ENCODE measurements at places on chromosomes 7 and 10.

DNA sequence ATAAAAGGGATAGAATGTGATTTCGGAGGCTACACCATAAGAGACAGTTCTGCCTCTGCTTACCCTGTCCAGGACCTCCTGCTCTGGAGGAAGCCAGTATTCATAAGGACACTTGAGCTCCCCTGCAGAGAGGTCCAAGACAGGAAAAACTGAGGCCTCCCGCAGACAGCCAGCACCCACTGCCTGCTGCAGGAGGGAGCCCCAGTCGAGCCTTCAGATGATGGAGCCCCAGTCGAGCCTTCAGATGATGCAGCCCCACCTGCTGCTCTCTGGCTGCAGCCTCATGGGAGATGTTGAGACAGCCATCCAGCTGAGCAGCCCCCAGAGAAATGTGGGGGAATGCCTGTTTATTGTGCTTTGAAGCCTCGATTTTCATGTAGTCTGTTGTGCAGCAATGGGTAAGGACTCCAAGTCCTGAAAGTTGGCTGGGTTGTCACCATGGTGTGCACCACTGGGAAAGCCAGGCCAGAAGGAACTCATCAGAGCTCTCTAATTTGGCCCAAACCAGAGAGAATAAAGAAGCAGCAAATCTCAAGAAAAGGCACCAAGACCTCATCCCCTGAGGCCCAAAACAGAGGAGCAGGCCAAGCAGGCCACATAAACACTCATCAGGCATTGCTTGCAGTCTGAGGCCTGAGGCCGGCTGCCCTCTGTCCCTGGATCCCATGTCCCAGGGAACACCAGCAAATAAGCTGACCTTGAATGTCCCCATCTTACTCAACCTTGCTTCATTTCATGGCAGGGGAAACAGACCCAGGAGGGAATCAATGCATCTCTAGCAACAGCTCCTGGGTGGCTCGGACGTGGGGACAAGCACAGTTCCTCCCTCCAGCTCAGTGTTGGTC is 30.9 kb downstream of the CALML5 start:
- no peak for DNase-seq

GRCh38 chr10:126097558-126098225 is 201.3 kb downstream of the FANK1 start:
- DNase-seq, result no peak

DNA sequence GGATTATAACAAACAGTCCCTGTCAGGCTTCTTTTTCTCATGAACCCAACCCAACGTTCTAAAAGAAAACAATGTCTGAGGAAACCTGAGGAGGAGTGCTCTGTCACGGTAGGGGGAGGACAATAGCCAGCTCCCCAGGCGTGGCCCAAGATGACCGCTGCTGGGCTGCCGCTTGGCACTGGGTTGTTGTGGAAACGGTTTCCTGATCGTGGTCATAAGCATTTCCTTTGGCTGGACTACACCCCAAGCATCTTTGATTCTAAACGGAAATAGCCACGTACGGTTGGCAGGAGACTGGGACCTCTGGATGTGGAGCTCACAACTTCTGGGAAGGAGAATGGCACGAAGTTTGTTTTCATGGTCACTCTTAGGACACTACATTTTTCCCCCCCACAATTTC is 30.4 kb upstream of the DMBT1 start:
- DNase-seq, result no peak

DNA sequence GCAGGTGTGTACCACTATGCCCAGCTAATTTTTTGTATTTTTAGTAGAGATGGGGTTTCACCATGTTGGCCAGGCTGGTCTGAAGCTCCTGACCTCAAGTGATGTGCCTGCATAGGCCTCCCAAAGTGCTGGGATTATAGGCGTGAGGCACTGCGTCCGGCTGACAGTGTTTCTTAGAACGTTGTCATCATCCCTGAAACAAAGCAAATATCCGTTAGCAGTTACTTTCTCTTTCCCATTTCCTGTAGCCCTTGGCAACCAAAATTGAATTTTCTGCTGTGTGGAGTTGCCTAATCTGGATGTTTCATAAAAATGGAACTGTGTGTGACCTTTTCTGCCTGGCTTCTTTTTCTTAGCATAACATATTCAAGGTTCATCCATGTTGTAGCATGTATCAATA is 22.4 kb downstream of the ZNF33A start:
- DNase-seq, result no peak

DNA sequence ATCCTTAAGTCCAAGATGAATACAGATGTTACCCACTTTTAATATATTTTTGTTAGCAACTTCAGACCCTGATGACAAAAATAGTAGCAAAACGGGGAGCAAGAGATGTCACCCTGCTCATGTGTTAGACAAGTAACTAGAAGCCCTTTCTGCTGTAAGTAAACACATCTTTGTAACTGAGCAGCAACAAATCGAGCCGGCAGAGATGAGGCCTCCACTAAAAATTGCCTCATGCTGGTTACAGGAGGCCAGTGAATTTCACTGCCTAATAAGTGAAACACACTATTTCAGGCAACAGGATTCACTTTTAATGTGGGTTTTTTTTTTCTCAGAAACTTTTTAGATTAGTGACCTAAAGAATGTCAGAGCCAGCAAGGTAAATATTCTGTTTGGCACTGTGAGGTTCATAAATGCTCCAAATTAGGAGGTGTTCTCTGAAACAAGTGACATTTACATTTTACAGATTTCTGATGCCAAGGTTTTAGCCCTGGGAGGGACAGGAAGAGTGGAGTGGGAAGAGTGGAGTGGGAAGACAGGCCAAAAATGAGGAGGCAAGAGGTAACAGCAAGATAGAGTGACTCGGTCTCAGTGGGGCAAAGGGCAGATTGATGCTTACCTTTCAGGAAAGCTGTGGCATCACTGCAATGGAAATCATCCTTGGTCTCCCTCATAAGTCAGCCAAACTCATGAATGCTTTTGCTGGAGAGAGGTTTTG is 53.6 kb upstream of the LRRC17 start:
- DNase-seq, result no peak

DNA sequence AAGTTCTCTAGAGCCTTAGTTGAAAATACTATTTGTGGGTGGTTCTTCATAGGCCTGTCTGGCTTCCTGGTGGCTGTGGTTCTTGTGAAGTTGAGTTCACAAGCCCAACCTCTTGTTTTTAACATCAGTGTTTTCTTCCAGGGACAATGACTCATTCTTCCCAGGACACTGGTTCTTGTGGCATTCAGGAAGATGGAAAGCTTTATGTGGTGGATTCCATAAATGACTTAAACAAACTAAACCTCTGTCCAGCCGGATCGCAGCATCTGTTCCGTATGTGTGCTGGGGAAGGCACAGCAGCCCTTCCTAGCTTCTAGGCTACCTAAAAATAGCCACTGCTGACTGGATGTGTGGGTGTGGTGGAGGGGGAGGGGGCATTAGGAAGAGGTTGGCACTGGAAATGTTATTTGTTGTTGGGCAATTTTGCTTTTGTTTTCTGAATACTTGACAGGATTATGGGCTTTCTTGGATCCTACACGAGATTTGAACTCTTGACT is 3.9 kb downstream of the LSMEM1 start:
- no peak for DNase-seq

DNA sequence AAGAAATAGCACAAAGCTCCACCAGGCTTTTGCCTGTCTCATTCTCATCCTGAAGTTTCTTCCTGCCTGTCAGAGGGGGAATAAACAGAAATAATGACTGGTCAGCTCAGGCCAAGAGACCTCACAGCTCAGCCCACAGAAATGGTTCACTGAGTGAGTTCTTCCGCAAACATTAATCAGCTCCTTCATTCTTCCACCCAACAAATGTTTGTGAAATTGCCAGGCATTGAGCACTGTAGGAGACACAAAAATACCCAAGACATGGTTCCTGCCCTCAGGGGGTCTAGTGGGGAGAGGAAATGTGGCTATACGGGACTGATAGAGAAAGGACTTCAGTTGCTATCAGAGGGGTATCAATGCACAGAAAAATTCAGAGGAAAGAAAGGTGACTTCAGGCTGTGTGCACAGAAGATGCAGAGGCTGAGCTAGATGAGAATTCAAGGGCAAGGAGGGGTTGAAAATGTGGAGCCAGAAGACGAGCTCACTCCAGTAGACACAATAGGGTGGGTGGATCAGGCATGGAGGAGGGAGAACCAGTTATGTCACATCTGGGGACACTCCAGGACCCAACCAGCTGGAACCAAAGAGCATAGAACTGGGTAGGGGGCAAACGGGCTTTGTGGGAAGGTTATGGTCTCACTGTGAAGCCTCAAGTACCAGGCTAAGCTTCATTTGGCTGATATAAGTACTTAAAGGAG is 20.9 kb downstream of the MYOF start:
- no peak for DNase-seq

DNA sequence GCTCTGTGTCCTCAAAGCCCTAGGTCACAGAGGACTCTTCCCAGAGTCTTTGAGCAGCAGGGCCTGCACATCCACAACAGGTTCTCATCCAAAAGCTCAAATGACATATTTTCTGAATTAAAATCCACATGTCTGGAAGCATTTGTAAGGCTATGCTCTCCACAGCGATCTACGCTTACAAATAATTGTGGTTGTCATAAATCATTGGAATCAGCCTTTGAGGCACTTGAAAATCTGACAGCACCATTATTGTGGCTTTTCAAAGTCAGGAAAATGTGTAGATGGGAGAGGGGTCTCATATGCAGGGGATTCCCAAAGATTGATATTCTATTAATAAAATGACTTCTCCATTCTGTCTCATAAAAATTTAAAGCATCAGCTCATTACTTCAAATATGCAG is 16.3 kb downstream of the GPR26 start:
- DNase-seq, result no peak

DNA sequence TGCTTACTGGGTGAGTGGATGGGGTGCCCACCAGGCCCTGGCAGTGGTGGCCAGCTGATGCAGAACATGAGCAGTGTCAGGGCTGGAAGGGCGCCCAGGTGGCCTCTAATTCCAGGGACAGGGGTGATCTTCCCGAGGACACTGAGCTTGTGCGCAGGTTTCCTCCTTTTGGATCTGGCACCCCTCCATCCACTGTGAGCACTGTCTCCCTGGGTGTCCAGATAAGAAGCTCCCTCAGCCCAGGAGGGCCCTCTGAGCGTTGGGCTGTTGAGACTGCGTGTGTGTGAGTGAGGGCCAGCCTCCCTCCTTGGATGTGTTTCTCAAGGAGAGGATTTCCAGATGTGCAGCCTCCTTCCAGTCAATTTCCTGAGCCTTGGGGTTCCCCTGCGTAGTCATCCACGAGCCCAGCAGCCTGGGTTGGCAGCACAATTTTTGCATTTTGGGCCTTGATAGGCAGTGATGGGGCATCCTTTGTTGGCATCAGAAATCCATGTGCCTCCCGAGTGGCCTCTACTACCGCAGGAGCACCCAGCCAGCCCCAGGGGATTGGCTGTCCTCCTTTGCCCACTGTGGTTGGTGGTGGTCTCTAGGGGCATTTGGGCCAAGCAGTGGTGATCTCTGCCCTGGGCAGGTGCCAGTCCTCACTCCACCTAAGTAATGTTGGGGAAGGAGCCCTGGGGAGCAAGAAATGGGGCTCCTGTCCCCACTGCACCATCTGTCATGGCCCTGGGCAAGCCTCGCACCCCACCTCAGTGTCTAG is 20.9 kb upstream of the BTBD16 start:
- no peak for DNase-seq

DNA sequence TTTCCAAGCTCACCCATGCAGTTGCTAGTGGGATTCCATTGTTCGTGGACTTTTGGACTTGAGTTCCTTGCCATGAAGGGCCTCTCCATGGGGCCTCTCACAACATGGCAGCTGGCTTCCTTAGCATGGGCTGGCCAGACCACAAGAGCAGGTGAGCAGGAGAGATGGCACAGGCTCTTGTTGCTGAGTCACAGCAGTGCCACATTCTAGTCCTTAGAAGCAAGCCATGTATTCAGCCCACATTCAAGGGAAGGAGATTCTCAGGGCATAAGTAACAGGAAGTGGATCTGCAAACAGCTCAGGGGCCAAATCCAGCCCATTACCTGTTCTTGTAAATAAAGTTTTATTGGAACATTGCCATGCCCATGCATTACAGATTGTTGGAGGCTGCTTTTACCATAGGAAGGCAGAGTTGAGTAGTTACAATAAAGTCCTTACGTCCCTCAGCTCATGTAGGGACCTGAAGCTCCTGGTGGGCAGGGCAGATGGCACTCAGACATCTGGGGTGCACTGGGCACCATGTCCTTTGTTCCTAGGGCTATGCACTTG is 481.5 kb upstream of the FOXK1 start:
- DNase-seq, result no peak

- no peak for DNase-seq
Observed at GRCh38 chr10:75932921-75933320, 501.5 kb downstream of the LRMDA start.

- DNase-seq, result no peak
Observed at GRCh38 chr10:132308587-132309470, 1.1 kb upstream of the STK32C start.

DNA sequence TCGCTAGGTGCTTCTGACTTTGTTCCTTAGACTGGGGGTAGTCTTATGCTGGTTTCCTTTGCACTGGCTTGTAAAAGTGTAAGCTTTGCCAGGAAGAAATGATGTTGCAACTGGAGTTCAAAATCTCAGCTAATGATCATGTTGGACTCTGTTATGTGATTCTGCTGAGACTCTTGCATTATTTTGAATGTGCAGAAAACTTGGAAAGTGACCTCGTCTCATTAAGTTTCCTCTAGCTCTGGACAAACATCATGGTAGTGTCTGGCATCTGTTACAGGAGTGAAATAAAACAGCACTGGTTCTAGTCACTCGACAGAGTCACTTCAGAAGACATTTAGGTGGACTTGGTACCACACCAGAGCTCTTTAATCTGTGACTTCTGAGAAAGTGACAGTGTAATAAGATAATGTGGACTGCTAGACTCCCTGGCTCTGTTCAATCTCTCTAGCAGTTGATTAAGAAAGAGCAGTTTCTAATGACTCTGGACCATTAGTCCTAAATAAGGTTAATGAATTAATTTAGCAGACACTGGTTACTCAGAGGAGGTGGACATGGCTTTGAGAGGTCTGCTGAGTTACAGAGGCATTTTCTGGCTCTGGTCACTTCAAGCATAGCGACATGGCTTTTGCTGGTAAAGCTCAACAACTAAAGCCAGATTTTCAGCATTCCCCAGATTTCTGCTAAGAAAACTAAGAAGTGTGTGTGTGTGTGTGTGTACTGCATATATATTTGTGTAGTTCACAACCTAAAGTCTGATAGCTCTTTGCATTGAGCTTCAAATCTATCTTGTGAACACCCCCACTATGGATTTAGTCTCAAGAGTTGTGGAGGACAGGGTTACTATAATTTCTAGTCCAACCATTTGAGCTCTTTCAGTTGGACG is 2.0 kb downstream of the NRP1 start:
- no peak for DNase-seq

GRCh38 chr10:33117816-33118215 is 159.8 kb upstream of the ITGB1 start:
- no peak for DNase-seq

Data from activated CD4-positive, alpha-beta T cell treated with anti-CD3 and anti-CD28 coated beads, Interleukin-2, amount 50 U/mL, for 4 hours (primary cell).